GM12878 (cell line): ENCODE measurements at places on chromosomes 2 and 18. TPM values are rescaled to one million over a fixed set of nuclear protein-coding genes. Genes with fewer than 3 reads are reported as not detected.

Gene EGR4
- total RNA-seq, result 0.16 TPM in 1 of 2 replicates, not detected in the other

- no peak for DNase-seq
These were observed 27.2 kb upstream of the PTPN2 start for GRCh38 chr18:12911025-12911928.

Gene CLIP4
- total RNA-seq, result 19.0 and 20.2 TPM in 2 replicates

Gene FRZB
- total RNA-seq, result not detected in 2 replicates

GRCh38 chr2:238369591-238370040 is 49.3 kb downstream of the TRAF3IP1 start:
- DNase-seq, result no peak

Gene SCYGR7
- total RNA-seq, result not detected in 2 replicates

DNA sequence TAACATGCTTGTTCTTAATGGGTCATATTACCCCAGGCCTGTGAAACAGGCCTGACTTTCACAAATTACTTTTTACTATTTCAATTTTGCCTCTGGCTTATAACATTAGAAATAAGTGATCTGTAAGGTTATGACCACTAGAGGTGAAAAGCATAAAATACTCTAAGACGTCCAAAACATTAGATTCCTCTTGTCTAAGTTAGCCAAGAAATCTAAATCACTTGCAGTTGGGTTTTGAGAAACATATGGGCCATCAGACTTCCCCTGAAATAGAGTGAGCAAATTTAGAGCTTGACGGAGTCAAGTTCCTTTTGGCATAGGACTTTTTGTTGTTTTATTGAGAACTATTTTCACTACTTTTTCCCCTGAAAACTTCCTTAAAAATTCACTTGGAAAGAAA is 32.7 kb upstream of the RIT2 start:
- DNase-seq, result no peak

- DNase-seq, result no peak
These were observed 1.5 kb downstream of the IL36B start for GRCh38 chr2:113050921-113051895.

Gene TSHZ1
- total RNA-seq, result 14.0 and 15.2 TPM in 2 replicates

Gene NMUR1
- total RNA-seq, result 0.08 TPM in 1 of 2 replicates, not detected in the other

Gene CCDC68
- not detected in 2 replicates for total RNA-seq

GRCh38 chr2:104448661-104449440 is 405.1 kb upstream of the POU3F3 start:
- DNase-seq, result no peak

Gene FIGN
- total RNA-seq, result not detected in 2 replicates

DNA sequence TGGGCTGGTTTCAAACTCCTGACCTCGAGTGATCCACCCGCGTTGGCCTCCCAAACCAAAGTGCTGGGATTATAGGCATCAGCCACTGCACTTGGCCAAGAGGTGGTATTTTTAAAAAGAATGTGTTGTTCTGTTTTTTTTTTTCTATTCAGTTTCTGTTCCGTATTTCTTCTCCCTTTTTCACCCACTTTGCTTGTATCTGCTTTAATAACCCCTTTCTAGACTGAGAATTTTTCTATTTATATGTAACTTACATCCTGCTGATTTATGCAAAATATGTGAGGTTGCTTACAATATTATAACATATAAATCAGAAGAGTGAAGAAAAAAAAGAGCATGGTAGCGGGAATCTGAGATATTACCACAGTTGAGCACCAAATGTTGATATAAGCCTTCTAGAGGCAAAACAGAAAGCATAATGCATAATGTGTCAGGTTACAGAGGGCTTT is 17.2 kb upstream of the LYPD6B start:
- DNase-seq, result peak; percentile 75

GRCh38 chr2:134056173-134056572 is 197.7 kb upstream of the MGAT5 start:
- no peak for DNase-seq

Gene POMC
- total RNA-seq, result 6.2 and 6.8 TPM in 2 replicates

Gene NT5C1B
- total RNA-seq, result not detected in 2 replicates

- no peak for DNase-seq
These were observed 53.2 kb downstream of the EEF1B2 start for GRCh38 chr2:206212673-206213513.

DNA sequence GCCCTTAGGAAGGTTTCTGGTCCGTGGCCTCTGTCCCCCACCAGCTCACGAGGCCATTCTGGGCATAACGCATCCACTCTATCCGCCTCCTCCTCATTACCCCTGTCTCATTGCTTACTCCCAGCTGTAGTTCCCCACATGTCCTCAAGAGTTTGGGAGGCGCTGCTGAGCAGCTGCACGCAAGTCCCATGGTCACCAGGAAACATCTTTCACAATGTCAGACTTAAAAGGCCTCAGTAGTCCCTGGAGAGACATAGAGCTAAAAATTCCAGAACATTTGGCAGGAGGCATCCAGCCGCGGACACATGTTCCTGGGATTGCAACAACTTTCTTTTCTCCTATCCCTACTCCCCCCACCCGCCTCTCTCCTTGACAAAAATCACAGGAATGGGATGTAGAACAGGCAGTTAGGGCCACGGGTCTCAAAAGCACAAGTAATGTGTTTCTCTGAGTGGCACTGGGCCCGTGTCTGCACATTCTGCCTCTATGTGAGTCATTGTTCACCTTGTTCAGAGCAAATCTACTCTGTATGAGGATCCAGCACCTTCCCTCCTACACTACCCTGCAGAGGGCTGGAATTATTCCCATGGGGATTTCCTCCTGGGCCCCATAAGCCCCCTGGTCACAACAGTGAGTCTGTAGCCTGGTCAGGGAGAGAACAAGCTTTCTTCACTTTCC is 8.1 kb downstream of the LBH start:
- no peak for DNase-seq

GRCh38 chr2:37636381-37637066 is 34.9 kb downstream of the CDC42EP3 start:
- no peak for DNase-seq

DNA sequence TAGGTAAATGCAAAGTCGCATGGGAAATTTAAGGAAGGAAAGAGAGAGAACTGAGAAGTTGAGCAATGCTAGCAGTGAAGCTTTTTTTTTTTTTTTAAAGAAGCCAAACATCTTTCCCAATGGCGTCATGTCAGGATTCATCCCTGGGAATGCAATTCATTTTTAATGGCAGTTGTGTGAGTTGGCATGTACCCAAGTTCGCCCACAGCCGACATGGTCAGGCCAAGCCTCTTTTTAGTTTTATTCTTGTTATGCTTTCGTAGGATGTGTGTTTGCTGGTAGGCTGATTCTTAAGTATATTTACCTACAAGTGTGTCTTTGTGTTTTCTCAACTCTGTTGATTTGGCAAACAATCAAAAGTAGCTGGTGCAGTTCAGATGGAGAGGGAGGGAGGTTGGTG is 127.6 kb upstream of the ITGA6 start:
- DNase-seq, result no peak

Gene RGPD5
- total RNA-seq, result 9.6 and 14.1 TPM in 2 replicates

DNA sequence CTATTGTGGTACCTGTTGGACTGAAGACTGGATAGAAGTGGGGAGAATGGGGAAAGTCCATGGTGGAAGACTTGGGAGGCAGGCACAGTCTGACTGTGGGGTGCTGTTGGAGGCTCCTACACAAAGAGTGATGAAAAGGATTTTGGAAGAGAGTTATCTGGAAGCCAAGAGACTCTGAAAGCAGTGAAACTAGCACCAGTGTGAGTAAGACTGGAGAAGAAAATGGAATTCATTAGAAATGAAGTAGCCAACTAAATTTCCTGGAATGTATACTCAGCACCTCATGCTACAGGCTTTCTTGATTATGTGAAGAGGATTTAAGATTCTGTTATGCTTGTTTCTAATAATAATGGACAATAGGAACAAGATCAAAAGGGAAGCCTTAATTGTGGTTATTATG is 27.7 kb downstream of the ELP2 start:
- DNase-seq, result no peak

Gene PRLH
- total RNA-seq, result not detected in 2 replicates

DNA sequence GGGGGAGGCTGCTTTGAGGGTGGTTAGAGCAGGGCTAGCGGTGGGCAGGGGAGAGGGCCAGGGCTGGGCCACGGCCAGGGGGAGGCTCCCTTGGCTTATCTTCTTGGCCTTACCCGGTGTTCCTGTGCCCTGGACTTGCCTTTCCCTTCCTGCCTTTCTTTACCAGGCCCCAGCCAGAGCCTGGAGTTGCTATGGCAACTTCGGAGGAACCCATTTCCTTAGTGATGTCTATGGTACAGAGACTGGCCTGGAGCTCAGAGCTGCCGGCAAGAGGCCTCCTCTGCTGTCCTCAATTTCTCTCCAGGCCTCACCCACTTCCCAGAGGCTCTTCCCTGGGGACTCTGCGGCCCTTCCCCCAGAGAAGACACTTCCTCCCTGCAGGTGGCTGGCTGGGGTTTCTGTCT is 11.5 kb downstream of the SPEG start:
- no peak for DNase-seq

DNA sequence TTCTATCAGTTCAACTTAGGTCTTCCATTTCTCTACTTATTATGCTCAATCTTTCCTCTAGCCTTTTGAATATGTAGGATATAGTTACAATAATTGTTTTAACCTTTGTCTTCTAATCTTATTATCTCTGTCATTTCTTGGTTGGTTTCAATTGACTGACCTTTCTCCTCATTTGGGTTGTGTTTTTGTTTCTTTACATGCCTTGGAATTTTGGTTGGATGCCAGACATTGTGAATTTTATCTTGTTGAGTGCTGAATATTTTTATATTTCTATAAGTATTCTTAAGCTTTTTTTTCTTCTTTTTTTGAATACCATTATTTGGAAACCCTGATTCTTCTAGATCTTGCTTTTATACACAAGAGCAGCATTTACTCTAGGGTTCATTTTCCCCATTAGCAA is 30.7 kb upstream of the TMEM247 start:
- DNase-seq, result no peak

GRCh38 chr2:160387558-160388262 is 105.9 kb downstream of the RBMS1 start:
- no peak for DNase-seq

GRCh38 chr18:55875371-55875901 is 287.4 kb upstream of the TCF4 start:
- no peak for DNase-seq
